ENCODE measurements at places on chromosomes 5 and 9. TPM values are rescaled to one million over a fixed set of nuclear protein-coding genes. Genes with fewer than 3 reads are reported as not detected.

KCNIP1 gene
- total RNA-seq: not detected

NUTM2F gene
- total RNA-seq: not detected

FAM169A gene
- total RNA-seq: 6.2 TPM

KIF3A gene
- 7.3 TPM for total RNA-seq

ESM1 gene
- total RNA-seq: not detected

ZNF462 gene
- 3.6 TPM for total RNA-seq

ZBED3 gene
- 4.1 TPM for total RNA-seq

PNPLA7 gene
- 0.44 TPM for total RNA-seq

SOX30 gene
- not detected for total RNA-seq

PCDHB12 gene
- total RNA-seq: not detected

PFN3 gene
- total RNA-seq: not detected

C9orf40 gene
- 12.3 TPM for total RNA-seq

PCDHGA5 gene
- 0.16 TPM for total RNA-seq

NMUR2 gene
- 0.08 TPM for total RNA-seq

TMEM174 gene
- total RNA-seq: not detected

GARNL3 gene
- total RNA-seq: 2.5 TPM

TMEFF1 gene
- 1.3 TPM for total RNA-seq

CMBL gene
- total RNA-seq: 22.4 TPM

F2RL1 gene
- total RNA-seq: 227 TPM

ENHO gene
- 2.3 TPM for total RNA-seq

BTNL3 gene
- total RNA-seq: not detected

CBY3 gene
- total RNA-seq: not detected

TLE1 gene
- 80.1 TPM for total RNA-seq

MXD3 gene
- 22.0 TPM for total RNA-seq

SMIM33 gene
- not detected for total RNA-seq

CCDC152 gene
- not detected for total RNA-seq

IL31RA gene
- 1.2 TPM for total RNA-seq

NDUFS4 gene
- 107 TPM for total RNA-seq

SDHA gene
- total RNA-seq: 119 TPM

DOLPP1 gene
- 18.7 TPM for total RNA-seq

TMEM215 gene
- 0.02 TPM for total RNA-seq

MEGF9 gene
- 18.9 TPM for total RNA-seq

SHISAL2B gene
- not detected for total RNA-seq

RAB3C gene
- total RNA-seq: not detected

SUSD3 gene
- total RNA-seq: 0.82 TPM

ENG gene
- 0.15 TPM for total RNA-seq

HMCN2 gene
- total RNA-seq: 0.09 TPM

ADAMTSL1 gene
- 0.08 TPM for total RNA-seq

DCTN4 gene
- total RNA-seq: 20.3 TPM

KCNN2 gene
- total RNA-seq: 0.20 TPM

OR1J2 gene
- not detected for total RNA-seq

YIPF5 gene
- total RNA-seq: 82.6 TPM

PGGT1B gene
- 20.2 TPM for total RNA-seq

GRIN3A gene
- not detected for total RNA-seq

WDR36 gene
- 13.5 TPM for total RNA-seq

PCSK1 gene
- 0.29 TPM for total RNA-seq

ADAMTS16 gene
- 1.4 TPM for total RNA-seq

LHX2 gene
- total RNA-seq: 4.1 TPM

RPS14 gene
- 2,965 TPM for total RNA-seq

BNC2 gene
- total RNA-seq: 6.7 TPM

All from A549 treated with AZD2906 at 1 μM for 4 hours (cell line).